ENCODE measurements at places on chromosomes 16 and 17. TPM values are rescaled to one million over a fixed set of nuclear protein-coding genes. Genes with fewer than 3 reads are reported as not detected.

GAST gene
- total RNA-seq, result not detected

GRCh38 chr17:82302568-82302963 is 14.8 kb downstream of the CD7 start:
- no peak for DNase-seq

ABCA9 gene
- not detected for total RNA-seq

RAB37 gene
- total RNA-seq, result 1.6 TPM

RABEP1 gene
- total RNA-seq, result 43.1 TPM

GRCh38 chr17:5705081-5705875 is 121.0 kb upstream of the NLRP1 start:
- peak; percentile 38 for DNase-seq

GRCh38 chr17:31854672-31855071 is 4.4 kb downstream of the COPRS start:
- DNase-seq, result no peak

CHST6 gene
- not detected for total RNA-seq

FOXN1 gene
- not detected for total RNA-seq

DNA sequence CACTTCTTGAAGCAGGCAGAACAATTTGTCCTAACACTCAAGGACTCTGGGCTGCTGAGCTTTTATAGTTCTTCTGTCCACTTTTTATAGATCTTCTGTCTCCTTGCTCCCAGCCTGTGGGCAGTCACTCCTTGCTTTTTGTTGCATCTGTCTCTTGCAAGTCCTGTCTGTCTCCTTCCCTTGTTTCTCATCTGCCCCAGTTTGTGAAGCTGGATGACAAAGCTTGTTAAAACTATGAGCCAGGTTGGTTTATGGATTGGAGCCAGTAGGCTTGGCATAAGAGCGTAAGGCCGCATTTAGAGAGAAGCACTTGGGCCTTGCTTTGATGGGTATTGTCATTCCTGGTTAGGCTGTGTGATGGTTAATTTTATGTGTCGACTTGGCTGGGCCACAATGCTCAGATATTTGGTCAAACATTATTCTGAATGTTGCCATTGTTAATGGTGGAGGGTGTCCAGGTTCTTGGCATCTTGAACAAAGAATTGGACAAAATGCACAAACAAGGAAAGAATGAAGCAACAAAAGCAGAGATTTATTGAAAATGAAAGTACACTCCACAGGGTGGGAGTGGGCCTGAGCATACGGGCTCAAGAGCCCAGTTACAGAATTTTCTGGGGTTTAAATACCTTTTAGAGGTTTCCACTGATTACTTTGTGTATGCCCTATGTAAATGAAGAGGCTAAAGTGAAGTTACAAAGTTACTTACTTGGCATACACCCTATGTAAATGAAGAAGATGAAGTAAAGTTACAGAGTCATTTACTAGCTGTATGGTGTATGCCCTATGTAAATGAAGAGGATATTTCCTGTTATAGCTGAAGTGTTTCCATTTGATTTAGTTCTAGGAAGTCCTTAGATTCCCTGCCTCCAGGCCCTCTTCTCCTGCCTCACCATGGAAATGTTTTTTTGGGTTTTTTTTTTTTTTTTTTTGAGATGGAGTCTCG is 8.0 kb upstream of the CPPED1 start:
- DNase-seq, result no peak

USP6 gene
- not detected for total RNA-seq

GRCh38 chr17:43703630-43704029 is 41.9 kb upstream of the MEOX1 start:
- no peak for DNase-seq

KCNAB3 gene
- total RNA-seq, result 0.45 TPM

CDR2L gene
- 14.7 TPM for total RNA-seq

DNA sequence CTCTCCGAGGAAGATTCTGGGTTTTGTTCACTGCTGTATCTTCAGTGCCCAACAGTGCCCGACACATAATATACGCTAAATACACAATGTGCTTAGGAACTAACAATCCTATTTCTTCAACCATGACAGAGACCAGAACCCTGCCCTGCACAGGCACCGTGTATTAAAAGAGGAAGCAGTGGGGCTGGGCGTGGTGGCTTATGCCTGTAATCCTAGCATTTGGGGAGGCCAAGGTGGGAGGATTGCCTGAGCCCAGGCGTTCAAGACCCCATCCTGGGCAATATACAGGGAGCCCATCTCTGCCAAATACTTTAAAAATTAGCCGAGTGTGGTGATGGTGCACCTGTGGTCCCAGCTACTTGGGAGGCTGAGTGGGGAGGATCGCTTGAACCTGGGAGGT is 19.3 kb downstream of the ARL2BP start:
- DNase-seq, result no peak

APPBP2 gene
- total RNA-seq, result 49.4 TPM

ITGAL gene
- not detected for total RNA-seq

ACSM5 gene
- not detected for total RNA-seq

CACNG1 gene
- not detected for total RNA-seq

GRCh38 chr16:57364143-57364542 is 5.6 kb downstream of the CCL22 start:
- no peak for DNase-seq

- DNase-seq, result no peak
These were observed 8.3 kb downstream of the OTOP3 start for GRCh38 chr17:74943808-74944522.

KLHL11 gene
- 27.4 TPM for total RNA-seq

GRCh38 chr16:89847940-89848297 is 19.6 kb downstream of the SPIRE2 start:
- no peak for DNase-seq

UMOD gene
- total RNA-seq, result not detected

SLC5A2 gene
- not detected for total RNA-seq

- peak; percentile 90 for DNase-seq
These were observed 53.4 kb downstream of the MFSD11 start for GRCh38 chr17:76791053-76791980.

DNA sequence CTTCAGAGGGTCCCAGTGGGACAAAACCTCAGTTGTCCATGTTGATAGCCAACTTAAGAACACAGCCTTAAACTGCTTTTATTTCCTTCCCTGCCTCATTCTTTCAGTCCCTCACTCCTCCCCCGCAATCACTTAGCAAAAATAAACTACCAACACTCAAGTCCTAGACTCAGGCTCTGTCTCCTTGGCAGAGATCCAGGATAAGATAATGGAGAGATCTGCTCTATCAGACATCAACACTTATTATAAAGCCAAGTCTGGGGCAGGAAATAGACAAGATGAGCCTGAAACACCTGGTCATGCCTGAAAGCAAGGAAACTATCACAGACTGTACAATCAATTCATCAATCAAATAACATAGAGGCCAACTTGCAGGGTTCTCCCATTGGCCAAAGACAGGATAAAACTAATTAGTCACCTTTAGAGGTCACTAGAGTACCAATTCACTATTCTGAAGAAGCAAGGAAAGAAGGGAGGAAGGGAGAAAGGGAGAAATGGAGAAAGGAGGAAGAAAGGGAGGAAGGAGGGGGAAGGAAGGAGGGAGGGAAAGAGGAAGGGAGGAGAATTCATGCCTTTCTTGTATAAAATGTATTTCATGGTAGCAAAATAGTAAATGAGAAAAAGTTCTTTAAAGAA is 15.7 kb downstream of the HYDIN start:
- DNase-seq, result no peak

DNA sequence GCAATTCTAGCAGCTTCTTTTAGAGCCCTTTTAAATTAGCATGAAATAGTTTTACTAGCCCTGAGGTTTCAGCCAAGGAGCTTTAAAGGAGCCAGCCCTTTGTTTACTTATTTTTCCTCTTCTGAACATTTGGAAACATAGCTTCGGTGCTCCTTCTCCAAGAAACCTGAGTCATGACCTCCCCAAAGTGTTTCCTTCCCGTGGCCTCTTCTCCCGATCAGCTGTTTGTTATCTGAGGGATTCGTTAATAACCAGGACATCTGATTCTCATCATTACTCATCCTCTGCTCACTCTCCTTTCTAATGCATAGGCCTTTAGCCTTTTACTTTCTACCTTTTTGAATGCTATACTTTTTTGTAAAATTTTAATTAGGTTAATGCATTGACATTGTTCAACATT is 204.5 kb downstream of the WWOX start:
- no peak for DNase-seq

DNA sequence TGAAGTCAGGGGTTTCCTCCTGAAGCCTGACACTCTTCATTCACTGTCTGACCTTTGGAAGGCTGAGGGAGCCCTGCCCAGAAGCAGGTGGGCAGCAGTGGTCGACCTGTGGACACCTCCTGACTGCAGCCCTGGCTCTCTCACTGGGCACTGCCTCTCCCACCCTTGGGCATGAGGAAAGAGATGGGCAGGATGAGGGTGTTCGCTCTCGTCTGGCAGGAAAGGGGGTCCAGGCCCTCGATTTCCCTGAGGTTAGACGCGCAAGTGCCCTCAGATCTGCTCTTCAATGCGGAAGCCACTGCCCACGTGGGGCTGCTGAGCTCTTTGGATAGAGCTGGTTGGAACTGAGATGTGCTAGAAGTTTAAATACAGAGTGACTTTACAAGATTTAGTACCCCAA is 171.9 kb downstream of the AHSP start:
- no peak for DNase-seq

ATP2C2 gene
- total RNA-seq, result not detected

DNA sequence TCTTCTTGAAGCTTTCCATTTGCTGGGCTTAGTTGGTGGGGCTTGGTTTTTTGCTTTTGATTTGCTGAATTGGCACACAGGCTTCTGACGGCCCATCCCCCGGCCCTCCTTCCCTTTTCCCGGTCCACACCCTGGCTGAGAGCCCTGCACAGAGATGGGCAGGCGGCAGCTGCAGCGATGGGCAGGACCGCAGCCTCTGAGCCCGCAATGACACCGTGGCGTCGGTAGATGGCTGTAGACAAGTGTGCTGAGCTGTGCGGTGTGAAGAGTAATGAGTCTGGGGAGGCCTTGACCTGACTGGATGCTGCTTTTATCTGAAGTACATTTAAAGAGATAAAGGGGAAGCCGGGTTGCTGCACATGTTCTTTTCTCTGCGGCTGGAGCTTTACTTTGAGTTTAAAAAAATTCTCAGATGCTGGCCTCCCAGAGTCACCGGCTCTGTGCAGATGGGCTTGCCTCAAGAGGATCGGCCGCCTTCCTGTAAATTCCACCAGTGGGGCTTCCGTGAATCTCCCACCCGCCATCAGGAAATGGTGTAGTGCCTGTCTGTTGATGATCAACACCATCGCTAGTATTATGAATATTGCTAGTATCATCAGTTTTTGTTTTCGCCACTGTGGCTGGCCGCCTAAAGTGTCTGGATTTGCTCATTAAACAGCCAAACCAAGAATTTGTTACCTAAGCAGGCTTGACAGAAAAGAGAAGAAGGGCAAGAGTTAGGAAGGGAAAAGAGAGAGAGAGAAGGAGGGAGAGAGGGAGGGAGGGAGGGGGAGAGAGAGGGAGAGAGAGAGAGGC is 245.6 kb upstream of the RBFOX1 start:
- DNase-seq, result no peak

- no peak for DNase-seq
These were observed 84.7 kb downstream of the PLCG2 start for GRCh38 chr16:81863630-81864352.

- no peak for DNase-seq
These were observed 19.2 kb upstream of the SMIM5 start for GRCh38 chr17:75614006-75614405.

BICDL2 gene
- total RNA-seq, result not detected

GRCh38 chr17:45818699-45819098 is 26.0 kb upstream of the SPPL2C start:
- DNase-seq, result no peak

DNA sequence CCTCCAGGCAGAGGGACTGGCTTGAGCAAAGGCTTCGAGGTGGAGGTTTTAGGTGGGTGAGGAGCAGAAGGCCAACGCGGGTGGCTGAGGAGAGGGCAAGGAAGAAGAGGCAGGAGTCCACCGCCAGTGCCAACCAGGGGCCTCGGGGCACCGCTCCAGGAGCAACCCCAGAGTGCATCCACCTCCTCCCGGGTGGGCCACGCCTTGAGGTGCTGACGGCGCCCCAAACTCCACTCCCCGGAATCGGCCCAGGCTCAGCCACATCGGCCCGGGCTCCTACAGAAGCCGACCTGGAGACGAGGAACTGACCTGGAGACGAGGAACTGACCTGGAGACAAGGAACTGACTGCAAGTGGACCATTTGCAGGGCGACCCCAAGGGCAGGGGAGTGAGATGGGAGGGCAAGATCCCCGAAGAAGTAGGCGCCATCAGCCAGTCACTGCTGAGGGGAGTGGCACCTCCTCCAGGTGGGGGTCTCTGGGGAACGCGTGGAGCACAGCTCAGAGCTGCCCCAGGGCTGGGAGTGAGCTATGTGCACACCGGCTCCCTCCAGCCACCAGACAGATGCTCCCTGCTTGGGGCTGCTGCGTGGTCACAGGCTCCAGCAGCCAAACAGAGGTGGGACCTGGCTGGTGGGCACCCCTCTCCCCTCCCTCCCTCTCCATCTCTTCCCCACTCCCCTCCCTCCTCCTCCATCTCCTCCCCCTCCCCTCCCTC is 29.2 kb upstream of the CBFA2T3 start:
- DNase-seq, result no peak

DNA sequence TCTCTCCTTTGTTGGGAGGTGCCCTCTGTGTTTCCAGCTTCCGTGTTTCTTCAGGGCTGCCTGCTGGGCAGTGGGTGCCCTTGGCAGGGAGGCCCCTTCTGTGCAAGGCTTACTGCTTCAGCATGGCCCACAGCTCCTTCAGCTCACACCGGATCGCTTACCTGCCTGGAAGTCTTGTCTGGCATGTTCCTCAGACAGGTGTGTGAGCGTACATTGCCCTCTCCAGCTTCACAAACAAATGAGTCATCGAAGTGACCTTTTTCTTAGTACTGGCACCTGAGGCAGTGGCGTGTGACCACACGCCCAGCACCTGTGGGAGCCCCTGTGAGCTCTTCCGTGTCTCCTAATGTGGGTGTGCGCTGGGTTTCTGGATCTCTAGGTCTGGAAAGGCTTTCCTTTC is 3.5 kb downstream of the RAB40C start:
- no peak for DNase-seq

DNA sequence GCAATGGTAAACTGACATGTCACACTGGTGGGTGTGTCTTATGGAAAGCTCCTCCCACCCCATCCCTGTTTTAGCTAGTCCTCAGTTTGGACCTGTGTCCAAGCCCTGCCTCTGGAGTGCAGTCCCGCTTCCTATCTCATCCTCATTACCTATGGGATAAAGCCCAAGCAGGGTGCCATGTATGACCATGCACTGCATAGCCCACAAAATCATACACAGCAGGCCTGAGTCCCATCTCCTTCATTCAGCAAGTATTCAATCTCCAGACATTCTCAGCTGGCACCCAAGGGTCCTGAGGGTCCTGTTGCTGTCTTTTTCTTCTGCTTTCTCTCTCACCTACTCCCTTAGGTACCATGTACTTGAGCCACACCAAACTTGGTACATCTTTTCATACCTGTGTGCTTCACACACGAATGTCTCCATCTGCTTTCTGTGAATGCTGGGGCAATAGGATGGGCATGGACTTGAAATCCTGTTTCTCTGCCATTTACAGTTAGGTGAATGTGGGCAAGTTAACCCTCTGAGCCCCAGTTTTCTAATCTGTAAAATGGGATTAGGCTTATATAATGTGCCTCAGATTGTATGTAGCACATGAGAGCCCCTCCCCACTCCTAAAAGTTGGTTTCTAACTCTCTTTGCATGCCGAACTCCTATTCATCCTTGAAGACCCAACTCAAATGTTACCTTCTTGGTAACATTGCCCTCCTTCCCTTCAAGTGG is 28.5 kb downstream of the TNS4 start:
- no peak for DNase-seq

All from SJSA1 (cell line).